Forelimb muscle (tissue), 1 donor: ENCODE measurements at places on chromosomes 3 and 15.

DNA sequence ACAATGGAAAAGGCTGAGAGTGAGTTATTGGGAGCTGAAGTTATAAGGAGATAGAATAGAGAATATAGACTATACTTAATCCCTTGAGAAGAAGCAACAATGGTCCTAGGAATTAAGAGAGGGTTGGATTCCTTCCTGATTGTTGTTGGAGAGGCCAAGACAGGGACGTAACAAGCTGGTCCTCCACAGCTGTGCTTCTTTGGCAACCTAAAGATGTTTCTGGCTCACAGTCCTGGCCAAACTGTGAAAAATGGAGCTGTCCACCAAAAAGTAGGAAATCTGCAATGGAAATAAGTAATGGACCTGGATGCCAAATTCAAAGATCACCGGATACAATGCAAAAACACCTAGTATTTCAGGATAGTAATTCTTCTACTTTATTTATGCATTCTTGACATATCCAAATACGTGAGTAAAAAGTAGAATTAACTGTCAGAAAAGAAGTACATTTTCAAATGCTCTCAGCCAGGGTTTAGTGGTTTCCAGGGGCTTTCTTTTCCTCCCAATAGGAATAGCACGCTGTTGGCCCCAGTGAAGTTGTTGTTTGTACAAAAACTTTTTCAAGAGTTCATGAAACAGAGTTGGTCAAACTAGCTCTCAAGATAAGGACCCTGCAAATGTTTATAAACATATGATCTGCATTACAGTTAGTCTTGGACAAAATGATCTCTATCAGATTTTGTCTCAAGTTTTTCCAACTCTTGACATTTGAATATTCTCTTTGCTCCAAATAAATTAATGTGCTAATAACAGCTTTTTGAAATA is 28.3 kb downstream of the CERS3 start:
- no peak for DNase-seq

DNA sequence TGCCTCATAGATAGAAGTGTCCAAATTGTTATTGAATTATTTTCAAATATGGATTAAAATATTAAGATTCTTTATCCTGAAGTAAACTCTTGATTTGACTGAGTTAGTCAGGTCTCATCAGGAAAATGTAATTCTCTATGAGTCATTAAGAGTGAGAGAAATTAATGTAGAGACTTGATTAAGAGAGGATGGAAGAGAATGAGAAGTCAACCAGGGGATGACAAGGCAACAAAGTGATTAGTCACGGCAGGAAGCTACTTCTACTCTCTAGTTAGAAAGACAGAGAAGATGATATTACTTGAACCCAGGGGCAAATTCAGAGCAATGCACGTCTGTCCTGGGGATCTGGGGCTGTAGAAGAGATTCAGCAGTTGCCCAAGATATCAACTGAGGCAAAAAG is 202.5 kb downstream of the LSAMP start:
- no peak for DNase-seq

DNA sequence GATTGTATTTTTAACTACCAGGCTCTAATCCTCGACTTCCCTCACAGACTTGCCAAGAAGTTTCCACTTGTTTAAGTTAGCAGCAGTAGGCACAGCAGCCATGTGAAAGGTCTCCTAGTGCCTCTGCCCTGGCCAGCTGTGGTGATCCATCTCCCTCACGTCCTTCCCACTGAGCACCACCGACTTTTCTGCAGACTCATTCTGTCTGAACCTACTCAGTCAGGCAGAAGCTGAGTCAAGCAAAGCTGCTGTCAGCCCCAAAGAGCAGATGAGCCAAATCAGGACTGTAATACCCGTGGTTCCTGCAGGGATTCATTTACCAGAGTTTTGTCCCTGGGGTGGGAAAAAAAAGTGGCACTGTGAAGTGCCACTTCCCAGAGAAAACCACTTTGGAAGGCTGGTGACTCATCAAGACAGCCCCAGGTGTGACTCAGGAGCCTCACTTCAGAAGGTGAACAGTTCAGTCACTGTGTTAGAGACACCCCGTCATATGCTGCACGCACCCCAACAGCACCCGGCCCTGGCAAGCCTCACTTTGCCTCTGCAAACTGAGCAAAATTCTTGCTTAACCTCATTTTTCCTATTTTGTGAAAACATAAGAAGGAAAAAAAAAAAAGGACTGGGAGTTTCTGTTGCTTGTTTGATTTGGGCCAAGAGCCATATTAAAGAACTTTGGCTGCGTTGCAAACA is 76.0 kb downstream of the WWTR1 start:
- DNase-seq: peak; percentile 39

DNA sequence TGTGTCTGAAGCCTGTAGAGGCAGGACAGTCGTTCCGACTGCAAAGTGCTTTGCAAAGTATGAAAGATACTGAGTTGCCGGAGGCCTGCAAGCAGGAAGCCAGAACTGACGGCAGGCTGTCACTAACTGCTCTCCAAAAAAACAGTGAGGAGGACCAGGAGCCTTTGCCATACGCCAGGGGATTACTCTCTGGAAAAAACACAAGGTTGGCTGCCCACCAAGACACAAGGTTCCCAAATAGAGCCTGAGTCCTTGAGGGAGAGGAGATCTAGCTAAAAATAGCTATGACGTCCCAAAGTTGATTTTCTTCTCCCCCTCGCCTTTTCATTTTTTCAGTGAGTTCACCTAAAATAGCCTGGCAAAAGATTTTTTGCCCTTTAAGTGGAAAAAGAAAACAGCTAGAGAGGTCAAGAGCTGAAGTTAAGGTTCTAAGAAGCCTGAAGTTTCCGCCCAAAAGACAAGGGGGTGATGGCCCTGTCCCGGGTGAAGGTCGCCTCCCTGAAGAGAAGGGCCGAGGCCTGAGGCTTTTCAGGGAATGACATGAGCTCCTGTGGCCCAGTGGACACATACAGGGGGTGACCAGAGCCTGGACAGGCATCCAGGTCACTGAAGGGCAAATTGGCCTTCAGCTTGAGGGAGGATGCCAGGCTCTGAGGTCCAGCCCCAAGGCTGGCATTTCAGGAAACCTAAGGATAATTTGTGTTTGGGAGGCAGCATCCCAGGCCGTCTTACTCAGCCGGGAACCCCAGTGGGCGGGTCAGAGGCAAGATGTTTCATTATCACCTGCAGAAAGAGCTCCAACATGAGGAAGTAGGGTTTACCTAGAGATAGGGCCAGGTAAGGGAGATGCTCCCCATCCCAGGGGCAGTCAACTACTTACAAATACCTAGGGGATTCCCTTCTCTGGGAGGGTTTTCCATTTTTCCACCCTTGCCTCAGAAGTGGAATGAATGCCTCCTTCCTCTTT is 44.9 kb upstream of the DGKG start:
- no peak for DNase-seq

- no peak for DNase-seq
Observed at GRCh38 chr3:46542801-46543201, 23.3 kb downstream of the LRRC2 start.

- DNase-seq: no peak
Observed at GRCh38 chr15:90165659-90166489, 35.3 kb upstream of the SEMA4B start.

DNA sequence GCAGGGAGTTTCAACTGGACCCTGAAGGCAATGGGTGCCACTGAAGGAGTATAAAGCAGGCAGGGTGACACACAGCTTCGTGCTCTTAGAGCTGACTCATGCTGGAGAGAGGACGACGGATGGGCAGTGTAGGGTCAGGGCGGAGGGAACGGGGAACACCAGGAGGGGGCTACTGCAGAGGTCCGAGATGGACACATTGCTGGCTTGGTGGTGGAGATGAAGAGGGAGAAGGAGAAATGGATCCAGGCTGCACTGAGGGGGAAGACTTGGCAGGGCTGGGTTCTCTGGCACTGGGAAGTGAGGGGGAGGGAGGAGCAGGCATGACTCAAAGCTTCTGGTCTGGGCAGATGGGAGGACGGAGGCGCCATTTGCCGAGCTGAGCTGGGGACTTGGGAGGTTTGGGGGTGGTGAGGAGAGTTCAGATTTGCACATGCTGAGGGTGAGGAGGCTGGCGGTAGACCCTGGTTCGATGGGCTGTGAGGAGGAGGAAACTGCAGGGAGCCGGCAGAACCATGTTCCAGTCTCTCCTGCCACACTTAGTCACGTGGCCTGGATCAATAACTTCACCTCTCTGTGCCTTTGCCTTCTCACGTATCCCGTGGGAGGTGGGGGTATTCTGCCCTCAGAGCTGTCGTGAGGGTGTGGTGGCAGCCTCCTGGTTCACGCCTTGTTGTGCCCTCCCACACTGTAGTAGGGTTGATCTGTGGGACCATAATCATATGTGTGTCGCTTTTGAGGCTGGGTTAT is 4.6 kb upstream of the KCTD6 start:
- no peak for DNase-seq

DNA sequence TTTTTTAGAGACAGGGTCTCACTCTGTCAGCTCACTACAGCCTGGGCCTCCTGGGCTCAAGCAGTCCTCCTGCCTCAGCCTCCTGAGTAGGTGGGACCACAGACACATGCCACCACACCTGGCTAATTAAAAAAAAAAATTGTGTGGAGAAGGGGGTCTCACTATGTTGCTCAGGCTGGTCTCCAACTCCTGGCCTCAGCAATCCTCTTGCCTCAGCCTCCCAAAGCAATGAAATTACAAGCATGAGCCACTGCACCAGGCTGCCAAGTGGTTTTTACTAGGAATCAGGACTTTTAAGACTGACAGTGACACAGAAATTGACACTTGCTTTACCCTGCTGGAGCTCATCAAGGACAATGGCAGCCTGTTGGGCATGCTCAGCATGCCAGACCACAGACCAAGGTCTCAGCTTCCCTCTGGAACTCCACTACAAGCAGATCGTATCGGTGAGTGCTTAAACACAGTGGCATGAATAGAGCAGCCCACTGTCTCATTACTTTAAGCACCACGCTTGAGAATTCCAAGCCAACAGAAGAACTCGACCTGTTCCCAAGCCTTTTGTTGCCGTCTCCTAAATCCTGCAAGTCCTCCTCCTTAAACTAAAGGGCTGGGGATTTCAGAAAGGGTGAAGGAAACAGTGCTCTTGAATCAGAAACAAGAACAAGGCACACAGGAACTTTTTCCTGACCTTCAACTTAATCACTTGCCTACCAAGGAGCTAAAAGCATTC is 41.4 kb downstream of the EOMES start:
- no peak for DNase-seq

- DNase-seq: no peak
Observed at GRCh38 chr3:158160958-158161357, 51.1 kb downstream of the RSRC1 start.

- no peak for DNase-seq
Observed at GRCh38 chr3:46490338-46491084, 7.3 kb upstream of the RTP3 start.

- no peak for DNase-seq
Observed at GRCh38 chr15:99495430-99496301, 70.1 kb upstream of the MEF2A start.

DNA sequence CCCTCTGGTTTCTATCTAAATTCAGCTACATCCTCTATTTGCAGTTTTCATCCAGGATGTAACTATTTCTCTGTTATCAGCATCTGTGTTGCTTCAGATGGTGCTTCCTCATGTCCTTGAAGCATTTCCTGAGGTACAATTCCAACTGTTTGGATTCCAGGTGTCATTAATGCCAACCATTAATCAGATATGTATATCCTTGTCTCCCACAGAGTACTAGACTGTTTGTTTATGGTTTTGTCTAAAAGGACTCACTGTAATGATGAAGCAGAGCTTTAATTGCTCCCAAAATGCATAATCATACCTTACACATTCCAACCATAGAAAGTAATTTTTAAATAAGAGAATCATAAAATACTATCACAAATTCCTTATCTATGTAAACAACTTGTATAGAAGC is 288.5 kb upstream of the MME start:
- DNase-seq: no peak

- no peak for DNase-seq
Observed at GRCh38 chr3:57960174-57960505, 48.1 kb upstream of the FLNB start.

- DNase-seq: no peak
Observed at GRCh38 chr3:41148478-41148877, 50.8 kb upstream of the CTNNB1 start.

GRCh38 chr15:38941399-38941953 is 376.9 kb upstream of the RASGRP1 start:
- DNase-seq: no peak

DNA sequence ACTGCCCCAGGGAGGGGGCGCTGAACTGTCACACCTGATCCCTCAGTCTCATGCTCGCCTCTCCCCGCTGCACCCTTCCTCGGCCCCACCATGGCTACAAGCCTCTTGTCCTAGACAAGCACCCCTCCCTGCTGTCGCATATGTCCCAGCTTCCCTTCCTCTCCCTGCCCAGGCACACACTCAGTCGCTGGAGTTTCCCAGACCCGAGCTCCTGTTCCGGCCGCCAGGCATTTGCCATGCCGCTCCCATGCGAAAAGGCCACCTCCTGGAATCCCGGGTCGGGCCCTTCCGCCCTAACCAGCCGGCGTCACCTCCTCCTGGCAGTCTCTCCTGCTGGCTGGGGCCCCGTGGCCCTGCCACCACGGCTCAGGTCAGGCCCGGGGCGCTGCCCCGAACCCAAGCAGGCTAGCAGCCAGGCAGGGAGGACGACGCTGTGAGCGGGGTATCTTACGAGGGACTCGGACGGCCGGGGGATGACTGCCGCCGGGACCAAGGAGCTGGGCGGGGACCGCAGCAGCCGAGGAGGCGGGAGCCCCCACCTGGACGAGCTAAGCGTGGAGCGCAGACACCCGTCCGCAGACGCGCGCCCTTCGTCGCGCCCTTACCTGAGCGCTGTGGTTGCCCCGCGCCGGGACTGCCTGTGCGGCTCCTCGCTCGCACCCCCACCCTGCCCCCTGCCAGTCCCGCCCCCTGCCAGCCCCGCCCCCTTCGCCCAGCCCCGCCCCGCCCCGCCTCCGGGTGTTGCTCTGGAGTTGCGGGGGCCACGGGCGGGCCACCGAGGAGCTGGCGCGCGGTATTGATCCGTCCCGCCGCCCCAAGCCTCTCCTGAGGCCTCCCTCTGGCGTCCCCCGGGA is at the start of gene ALS2CL:
Gene ALS2CL, minus strand, starts transcription at position 642 of the 854 bp plus-strand sequence. CDS start 4,239 bp downstream, outside the sequence.
- DNase-seq: no peak

GRCh38 chr3:170520996-170521395 is 64.9 kb downstream of the SLC7A14 start:
- DNase-seq: no peak

DNA sequence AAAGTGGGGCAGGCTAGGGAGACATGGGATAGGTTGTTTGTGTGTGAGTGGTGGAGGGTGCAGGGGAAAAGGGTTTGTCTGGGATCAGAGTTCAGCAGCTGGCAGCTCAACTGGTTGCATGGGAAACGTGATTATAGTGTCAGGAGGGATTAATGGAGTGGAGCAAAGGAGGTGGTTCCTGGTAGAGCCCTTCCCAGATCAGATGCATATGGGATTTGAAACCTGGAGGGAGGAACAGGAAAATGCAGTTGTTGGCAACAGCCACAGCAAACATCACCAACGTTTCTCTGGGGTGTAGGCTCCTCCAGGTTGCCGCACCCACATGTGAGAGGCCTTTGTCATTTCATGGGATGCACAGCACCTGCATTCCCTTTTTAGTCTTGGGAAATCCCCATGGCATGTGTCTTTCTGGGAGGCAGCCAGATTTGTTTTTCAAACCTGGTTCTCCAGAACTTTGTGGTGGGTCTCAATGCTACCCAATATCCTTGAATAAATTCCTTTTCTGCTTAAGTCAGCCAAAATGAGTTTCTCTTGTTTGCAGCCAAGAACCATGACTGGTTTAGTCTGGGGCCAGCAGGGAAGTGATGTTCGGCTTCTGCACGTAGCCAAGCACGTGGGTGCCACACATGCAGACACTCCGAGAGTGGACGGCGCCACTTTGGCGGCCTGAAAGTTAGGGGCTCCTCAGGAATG is 61.3 kb downstream of the BDH1 start:
- no peak for DNase-seq

- DNase-seq: no peak
Observed at GRCh38 chr3:140134231-140134965, 199.4 kb downstream of the CLSTN2 start.

GRCh38 chr15:98649472-98650416 is 1.4 kb downstream of the IGF1R start:
- DNase-seq: no peak

- DNase-seq: no peak
Observed at GRCh38 chr15:69830876-69831275, 266.8 kb downstream of the TLE3 start.
